ENCODE measurements at places on chromosomes 5 and 9.

DNA sequence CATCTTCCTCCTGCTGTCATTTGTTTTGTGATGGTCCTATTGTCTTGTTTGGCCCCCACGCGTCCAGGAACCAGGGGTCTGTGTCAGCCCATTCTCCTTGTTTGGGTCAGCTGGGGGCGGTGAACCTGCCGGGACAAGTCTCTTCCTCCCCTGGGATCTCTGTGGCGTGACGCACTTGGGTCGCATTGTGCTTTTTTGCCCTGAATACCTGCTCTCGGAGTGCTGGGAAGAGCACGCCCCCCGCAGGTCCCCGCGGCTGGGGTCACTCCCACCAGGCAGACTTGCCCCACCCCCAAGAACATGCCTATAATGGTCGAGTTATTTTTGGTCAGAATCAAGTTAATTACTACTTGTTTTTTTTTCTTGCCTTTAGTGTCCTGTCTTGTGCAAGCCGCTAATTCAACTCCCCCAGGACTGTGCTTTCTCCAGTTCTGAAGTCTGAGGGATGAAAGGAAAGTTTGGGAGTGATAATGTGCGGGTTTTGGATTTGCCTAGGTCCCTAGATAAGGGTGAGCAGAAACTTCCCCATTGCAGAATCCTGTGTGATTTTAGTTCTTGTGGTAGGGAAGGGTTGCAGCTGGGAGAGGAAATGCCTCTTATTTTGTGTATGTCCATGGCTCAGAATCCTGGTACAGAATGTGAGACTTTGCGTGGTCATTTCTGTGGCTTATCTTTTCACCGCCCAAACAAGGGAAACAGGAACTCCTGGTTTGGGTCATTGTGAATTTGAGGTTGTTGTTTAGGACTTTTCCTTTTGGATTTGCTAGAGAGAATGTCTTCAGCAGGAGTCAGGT is 789 bp downstream of the ACER2 start:
- no peak for DNase-seq

DNA sequence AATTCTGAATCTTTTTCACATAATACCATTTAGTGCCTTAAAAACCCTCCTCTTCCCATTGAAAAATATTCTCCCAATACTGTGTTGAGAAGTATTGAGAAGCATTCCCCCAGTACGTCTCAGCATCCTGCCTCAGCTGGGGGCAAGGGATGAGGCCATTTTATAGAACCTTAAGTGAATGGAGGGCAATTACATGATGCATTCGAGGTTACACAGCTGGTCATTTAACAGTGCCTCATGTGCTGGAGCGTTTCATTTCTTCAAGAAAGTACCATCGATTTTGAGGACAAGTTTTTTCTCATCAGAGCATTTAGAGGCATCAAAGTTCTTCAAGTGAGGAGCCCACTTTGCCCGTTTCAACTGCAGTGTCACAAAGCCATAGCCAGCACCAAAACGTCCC is 135.6 kb downstream of the DOCK2 start:
- DNase-seq = no peak

DNA sequence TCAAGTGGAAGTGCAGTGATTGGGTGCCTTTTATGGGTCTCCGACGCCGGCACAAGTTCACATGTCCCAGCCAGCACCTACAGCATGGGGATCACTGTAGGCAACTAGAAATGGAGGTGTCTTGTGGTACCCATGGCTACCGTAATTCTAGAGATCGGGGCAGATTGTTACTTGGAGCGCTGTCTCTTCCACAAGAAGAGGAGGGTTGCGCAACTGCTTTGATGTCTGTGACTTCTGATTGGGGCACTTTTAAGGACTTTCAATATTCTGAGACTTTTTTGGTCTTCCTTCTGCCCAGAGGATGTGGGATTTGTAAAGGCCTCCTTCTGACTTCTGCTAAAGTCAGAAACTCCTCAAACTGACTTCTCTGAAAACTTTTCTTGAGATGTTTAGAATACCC is 41.9 kb downstream of the GLRX start:
- no peak for DNase-seq

- DNase-seq = no peak
Measured at GRCh38 chr5:35618781-35619180, 1.1 kb downstream of the SPEF2 start.

- DNase-seq = no peak
Measured at GRCh38 chr9:112900901-112901300, 10.2 kb upstream of the SLC46A2 start.

GRCh38 chr9:120265791-120266190 is 314.2 kb downstream of the CDK5RAP2 start:
- DNase-seq = no peak

GRCh38 chr5:128380337-128380736 is 157.7 kb downstream of the FBN2 start:
- DNase-seq = no peak

GRCh38 chr9:117276444-117276843 is 138.4 kb downstream of the ASTN2 start:
- DNase-seq = no peak

- DNase-seq = no peak
Measured at GRCh38 chr5:108421713-108422112, 39.8 kb upstream of the FBXL17 start.

- no peak for DNase-seq
Measured at GRCh38 chr5:10756549-10756948, 4.5 kb downstream of the DAP start.

DNA sequence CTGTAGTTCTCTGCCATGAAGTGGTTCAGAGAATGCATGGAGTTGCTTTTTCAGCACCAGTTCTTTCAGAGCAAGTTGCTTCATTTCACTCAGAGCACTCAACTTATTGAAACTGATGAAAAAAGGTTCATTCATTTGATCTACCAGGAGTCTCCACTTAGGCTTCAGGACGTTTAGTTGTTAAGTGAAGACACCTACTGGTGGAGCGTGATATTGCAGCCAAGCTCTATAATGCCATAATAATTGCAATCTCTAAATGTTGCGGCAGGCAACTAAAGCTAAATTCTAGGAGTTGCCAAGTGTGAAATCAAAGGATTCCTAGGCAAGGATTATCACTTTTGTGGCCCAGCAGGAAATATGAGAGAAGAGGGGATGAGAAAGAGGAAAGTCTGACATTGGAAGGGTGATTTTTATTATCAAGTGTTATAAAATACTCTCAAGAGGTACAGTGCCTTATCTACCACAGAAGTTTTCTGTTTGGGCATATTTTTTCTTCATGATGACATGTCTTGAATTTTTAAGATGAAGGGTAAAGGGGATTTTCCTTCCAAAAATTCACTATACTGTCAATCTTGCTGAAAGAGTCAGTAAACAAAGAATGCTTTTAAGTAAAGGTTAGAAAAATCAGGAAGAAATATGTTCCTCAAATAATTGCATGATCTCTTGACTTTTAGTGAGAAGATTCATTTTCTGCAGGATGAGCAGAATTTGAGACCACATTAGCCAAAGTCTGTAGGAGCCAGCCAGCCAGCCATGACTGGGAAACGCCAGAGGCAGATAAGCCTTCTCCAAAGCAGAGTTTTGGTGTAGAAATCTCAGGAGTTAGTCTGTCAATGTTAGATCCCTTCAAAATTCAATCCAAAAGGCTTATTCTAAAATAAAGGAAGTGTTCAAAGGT is 83.4 kb downstream of the SH3PXD2B start:
- no peak for DNase-seq

DNA sequence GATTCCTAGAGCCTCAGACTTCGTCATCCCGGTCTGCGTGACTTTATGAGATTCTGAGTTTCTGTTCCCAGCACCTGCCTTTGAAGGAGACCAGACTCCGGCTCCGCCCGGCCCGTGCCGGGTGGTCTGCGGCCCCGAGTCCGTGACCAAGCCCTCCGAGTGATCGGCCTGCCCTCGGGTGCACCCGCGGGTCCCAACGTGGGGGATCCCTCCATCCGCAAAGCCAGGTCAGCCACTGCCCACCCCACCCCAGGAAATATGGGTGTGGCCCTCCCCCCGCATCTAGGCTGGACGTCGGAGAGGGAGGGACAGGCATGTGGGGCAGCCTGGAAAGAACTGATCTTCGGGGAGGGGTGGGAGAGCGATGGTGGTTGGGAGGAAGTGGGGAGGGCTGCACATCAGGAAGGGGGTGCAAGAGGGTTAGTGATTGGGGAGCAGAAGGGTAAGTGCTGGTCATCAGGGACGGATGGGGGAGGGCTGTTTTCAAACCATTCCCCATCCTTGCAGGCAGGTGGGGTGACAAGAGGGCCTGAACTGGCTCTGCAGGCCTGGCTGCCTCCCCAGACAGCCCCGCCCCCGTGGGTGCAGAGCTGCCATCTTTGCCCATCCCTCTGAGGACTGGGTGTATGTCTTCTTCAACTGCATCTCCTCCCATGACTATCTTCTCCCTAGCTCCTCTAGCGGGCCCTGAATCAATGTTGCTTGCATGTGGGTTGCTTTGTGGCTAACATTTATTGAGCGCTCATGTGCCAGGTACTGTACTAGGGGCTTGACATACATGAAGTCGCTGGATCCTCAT is 747 bp downstream of the LRSAM1 start:
- no peak for DNase-seq

DNA sequence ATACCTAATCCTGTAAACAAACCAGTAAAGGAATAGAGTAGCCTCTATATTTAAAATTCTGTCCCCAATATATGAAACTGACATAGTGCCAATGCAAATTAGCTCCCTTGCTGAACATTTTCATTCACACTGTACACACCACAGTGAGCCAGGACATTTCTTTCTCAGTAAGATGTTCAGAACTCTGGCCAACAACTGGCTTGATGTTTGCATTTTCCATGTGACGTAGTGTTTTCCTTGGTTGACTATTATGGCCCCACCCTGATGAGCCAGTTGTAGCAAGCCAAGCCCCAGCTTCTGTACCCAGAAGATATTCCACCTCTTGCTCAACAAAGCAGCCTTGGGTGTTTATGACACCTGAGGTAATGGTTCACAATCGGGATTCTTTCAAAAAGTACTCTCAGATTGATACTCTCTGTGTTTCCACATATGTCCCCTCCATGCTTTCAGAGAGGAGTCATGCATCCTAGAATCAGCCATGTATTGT is 17.7 kb upstream of the ANXA1 start:
- no peak for DNase-seq

- DNase-seq = no peak
Measured at GRCh38 chr9:122978601-122979000, 37.8 kb downstream of the RABGAP1 start.

DNA sequence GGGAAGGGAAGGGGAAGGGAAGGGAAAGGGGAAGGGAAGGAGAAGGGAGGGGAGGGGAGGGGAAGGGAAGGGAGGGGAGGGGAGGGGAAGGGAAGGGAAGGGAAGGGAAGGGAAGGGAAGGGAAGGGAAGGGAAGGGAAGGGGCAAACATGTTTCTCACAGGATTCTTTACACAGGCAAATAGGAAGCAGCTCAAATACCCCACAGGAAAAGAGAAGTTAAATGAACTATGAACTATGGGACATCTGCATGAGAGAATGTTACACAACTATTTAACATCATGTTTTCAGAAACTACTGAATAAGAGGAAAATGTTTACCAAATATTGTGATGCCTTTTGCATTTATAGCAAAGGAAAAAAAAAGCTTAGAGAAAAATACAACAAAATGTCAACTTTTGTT is 125.4 kb upstream of the SLC30A5 start:
- no peak for DNase-seq

DNA sequence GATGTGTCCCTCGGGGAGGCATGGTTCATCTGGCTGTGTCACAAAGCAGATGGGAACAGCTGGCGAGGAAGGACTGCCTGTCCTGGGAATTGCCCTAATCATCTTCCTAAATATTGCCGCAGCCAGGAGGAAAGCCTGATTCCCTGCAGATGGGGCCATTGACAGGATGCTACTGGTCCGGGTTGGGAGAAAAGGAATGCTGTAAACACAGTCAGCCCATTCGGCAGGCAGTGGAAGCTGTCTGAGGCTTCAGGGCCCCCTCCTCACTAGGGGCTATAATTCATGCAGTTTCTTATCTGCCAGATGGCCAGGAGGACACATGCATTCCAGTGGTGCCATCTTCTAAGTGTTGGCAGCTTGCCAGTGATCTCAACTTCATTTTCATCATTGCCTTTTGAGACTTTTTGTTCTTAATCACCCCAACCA is 110.3 kb downstream of the KCNIP1 start:
- DNase-seq = no peak

- no peak for DNase-seq
Measured at GRCh38 chr5:92992073-92992472, 588.9 kb downstream of the NR2F1-AS1 start.

DNA sequence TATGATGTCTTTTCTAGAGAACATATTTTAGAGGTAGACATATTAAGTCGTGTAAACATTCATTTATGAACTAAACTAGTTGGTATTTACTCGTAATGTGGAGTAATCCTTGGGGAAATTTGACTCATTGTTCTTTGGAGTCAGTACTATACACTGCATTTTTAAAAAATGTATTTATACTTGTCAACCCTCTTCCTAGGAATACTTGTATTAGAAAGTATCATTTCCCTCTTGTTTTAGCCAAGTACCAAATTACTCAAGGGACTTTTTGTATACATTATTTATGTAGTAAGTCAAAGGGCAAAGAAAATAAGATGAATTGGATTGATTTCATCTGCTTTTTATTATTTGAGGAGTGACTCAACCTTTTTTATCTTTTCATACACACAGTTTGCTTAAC is 248.1 kb upstream of the IZUMO3 start:
- DNase-seq = no peak

GRCh38 chr9:114805670-114806525 is at the start of gene TNFSF15:
TNFSF15 (minus strand) TSS chr9:114806039; CDS start chr9:114806012, 27 bp downstream.
- no peak for DNase-seq

DNA sequence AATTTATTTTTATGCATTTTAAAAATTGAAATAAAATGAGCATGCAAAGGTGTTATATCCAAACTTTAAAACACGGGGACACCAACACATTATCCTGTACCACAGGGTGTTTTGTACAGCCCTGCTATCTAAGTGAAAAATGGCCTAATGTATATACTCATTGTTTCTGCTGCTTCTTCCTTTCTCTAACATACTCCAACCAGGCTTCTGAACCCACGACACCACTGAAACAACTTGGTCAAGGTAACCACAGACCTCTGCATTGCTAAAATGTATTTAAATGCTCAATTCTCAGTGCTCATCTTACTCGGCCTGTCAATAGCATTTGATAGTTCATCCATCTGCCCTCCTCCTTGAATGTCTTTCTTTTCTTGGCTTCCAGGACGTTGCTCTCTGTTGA is 48.3 kb downstream of the DENND1A start:
- no peak for DNase-seq

- no peak for DNase-seq
Measured at GRCh38 chr5:61330341-61330844, 1.7 kb upstream of the ZSWIM6 start.

- DNase-seq = no peak
Measured at GRCh38 chr9:22124263-22125011, 115.3 kb upstream of the CDKN2B start.

DNA sequence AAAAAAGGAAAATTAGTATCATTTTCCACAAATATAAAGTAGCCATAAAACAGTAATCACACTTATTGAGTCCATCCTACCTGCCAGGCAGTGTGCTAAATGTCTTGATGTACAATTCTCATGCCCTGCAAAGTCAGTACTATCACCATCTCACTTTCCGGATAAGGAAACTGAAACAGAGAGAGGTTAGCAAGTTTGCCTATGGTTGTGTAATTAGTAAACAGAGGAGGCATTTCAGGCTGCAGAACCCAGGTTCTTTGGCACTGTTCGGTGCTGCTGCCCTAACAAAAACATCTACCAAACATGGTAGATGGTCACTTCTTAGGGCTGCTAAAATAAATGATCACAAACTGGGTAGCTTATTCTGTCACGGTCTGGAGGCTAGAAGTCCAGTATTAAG is 22.6 kb downstream of the PLAC8L1 start:
- no peak for DNase-seq

- DNase-seq = no peak
Measured at GRCh38 chr5:67301285-67301903, 104.8 kb upstream of the CD180 start.

GRCh38 chr5:83551821-83552220 is 80.3 kb downstream of the VCAN start:
- DNase-seq = no peak

GRCh38 chr5:76524868-76525267 is 98.3 kb downstream of the F2RL2 start:
- peak; percentile 32 for DNase-seq

All from brain pericyte (primary cell).